ENCODE measurements at places on chromosomes 4 and X. TPM values are rescaled to one million over a fixed set of nuclear protein-coding genes. Genes with fewer than 3 reads are reported as not detected.

DNA sequence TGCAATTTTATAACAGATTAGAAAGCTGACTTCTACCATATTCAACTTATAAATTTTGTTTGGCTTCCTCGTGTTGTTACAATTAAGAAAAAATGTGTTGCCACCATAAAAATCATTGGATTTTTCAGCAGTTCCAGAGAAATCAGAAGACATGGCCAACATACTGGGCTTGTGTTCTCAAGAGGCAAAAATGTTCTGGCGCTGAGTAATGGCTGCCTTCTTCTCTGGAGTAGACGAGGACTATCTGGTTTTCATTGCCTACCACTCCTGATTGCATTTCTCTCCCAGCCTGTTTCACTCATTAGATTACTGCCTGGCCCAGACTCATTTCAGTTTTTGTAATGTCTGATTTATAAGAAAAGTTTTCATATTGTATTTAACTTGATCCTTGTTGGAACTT lies 122.3 kb downstream of the ARHGAP10 start:
- DNase-seq = no peak

DNA sequence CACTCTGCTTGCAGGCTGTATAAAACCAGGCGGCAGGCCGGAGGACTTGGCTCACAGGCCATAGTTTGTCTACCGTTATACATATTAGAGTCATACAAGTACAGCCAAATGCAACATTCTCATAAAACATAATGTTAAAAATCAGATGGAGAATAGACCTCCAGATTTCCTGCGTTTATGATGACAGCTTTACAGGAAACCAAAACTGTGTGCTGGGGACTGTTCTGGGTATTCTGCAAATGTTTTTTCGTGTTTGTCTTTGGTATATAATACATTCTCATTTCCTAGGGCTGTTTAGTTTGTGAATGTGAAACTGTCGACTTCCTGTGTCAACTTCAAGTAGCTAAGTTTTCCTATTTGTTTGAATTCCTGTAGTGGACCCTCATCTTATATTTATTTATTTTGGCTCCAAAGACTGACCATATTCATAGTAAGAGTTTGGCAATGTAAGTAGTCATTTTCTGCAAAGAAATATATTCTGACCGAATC lies 79.5 kb upstream of the FAM9C start:
- peak; percentile 7 for DNase-seq

DNA sequence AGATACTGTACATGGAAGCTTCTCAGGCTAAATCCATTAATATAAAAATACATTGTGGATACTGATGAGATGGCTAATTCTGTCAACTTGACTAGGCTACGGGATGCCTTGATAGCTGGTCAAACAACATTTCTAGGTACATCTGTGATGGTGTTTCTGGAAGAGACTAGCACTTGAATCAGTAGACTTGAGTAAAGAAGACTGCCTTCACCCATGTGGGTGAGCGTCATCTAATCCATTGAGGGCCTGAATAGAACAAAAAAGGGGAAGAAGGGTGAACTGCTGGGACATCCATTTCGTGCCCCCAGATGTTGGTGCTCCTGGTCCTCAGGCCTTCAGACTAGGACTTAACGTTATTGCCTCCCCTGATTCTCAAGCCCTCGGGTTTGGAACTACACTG lies 3.7 kb upstream of the SRP72 start:
- no peak for DNase-seq

DNA sequence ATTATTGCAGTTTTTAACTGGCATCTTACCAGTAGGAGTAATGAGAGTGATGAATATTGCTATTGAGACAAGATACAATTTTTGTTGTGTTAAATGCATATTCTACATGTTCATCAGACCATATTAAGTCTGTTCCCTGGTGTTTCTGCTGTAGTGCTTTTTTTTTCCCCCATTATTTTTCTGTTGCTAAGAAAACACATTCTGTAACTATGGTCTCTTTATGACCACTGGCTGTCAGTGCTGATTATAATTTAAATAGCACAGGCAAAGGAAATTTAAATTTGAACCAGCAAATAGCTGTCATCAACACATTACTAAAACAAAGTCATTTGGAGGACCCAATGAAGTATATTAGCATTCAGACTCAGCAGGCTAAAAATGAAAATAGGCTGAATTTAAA lies 98.3 kb upstream of the ANKRD50 start:
- DNase-seq = no peak

GRCh38 chrX:56729152-56729850 lies at the start of gene NBDY:
NBDY (plus strand) TSS chrX:56729243; CDS start chrX:56729354, 111 bp downstream.
- DNase-seq = no peak

DNA sequence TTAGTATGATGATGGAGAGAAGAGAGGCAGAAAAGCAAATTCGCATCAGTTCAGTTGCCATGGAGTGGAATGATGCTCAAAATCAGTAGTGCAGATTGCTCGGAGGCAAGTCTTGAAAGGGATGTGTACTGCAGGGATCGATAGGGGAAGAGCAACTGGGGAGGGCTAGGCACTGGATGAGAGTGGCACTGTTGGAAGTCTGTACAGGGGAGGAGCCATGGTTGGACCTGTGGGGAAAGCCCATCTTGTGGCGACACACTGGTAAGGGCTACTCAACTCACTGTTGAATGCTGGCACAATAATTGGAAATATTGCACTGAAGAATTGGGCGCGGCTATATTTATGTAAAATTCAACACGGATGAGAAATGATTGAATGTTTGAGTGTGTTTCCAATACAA lies 1.2 kb downstream of the RAB9B start:
- no peak for DNase-seq

GRCh38 chrX:12741416-12741815 lies 49.8 kb upstream of the PRPS2 start:
- no peak for DNase-seq

DNA sequence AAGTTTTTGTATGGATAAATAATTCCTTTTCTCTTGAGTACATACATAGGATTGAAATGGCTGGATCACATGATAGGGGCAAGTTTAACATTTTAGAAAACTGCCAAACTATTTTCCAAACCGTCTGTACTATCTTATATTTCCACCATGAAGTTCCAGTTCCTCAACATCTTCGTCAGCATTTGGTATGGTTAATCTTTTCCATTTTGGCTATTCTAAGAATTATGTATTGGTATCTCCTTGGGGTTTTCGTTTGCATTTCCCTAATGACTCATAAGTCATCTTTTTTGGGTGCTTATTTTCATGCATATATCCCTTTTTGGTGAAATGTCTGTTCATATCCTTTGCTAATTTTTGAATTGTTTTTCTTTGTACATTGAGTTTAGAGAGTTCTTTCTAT lies 227.7 kb downstream of the DLG3 start:
- no peak for DNase-seq

DNA sequence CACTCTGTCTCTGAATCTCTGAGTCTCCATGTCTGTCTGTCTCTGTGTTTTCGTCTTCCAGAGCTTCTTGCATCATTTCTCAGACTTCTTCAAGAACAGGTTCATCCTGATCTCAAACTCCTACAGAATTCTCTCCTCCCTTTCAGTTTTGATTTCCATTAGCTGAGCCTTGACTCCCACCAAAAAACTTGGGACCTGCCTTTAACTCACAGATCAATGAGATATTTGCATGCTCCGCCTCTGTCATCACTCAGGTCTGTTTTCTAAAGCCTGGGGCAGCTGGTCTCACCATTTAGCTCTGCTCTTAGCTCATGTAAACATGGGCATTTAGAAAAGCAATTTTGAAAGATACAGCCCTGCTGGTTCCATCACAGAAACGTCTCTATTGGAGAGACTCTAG lies 8.6 kb downstream of the DAPP1 start:
- no peak for DNase-seq

- DNase-seq = no peak
These were observed 18.1 kb downstream of the DCHS2 start for GRCh38 chr4:154473497-154473896.

DNA sequence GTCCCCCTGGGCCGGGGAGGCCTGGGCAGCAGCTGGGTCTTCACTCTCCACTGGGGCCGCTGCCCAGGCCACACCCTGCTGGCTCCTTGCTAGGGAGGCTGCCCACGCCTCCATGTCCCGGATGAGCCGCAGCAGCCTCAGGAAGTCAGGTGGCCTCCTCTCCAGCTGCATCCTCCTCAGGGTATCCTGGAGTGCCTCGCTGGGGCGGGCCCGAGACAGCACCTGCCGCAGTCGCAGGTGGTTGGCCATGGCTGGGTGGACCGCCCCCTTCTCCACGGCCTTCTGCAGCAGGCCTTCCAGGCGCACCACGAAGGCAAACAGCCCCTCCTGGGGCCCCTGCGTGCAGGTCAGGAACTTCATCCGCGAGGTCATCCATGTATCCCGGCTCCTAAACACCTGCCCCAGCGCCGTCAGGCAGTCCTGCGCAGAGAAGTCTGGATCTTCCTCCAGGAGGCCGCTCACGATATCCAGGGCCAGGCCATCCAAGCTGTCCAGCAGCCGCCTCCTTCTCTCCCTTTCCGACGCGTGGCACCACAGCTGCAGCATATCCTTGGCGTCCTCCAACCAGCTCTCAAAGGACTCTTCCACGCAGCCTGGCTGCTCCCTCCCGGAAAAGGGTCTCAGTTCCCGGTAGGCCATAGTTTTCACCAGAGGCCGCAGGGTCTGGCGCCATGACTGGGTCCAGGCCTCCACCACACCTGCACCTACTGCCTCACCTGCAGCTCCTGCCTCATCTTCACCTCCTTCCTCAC lies 2.1 kb downstream of the PNMA6F start:
- DNase-seq = no peak

DNA sequence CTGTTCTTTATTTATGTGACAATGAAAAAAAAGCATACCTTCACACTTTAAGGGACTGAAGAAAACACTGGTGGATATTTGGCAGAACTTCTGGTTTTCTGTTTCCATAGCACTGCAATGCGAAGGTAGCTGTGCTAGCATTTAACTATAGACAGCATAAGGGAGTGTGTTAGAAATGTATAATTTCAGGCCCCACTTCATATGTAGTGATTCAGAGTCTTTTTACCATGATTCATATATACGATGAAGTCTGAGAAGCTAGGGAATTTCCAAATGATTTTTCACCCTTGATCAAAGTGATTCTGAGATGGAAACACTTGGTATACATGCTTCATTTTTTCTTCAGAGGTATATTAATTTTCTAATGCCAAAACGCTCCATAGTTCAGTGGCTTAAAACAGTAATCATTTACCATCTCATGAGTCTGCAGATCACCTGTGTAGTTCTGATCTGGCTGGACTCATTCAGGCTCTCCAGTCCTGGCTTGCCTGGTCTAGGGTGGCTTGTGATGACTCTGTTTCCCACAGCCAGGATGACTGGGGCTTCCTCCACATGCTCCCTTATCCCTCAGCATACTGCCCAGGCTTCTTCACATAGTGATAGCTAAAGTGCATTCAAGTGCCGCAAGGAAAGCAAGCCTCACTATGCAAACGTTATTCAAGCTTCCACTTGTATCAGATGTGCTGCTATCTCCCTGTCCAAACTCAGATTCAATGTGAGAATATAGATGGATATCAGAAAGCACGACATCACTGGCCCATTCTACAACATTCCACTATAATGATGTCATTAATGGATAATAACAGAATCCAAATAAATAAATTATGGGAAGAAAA lies 790.1 kb downstream of the TECRL start:
- DNase-seq = no peak

GRCh38 chr4:5925419-5926200 lies 32.7 kb upstream of the CRMP1 start:
- DNase-seq = no peak

- no peak for DNase-seq
These were observed 215.8 kb upstream of the SFRP2 start for GRCh38 chr4:154004507-154005170.

DNA sequence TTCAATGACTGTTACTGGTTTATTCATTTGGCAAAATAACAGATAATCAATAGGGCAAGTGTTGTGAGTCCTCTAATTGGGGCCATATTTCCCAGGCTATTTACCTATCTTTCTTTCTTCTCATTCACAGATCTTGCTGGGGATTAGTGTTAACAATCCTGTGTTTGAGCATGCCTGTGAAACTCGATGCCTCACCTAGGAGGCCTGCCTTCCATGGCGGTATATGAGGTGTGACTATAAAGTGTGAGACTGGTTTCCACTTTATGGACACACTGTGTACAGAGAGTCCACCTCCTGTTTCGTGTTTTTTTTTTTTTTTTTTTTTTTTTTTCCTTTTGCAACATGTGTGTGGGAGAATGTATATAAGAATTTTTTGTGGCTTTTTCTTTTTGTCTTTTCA lies 199.3 kb downstream of the BMPR1B start:
- no peak for DNase-seq

GRCh38 chr4:158958489-158959270 lies 144.2 kb upstream of the RAPGEF2 start:
- no peak for DNase-seq

DNA sequence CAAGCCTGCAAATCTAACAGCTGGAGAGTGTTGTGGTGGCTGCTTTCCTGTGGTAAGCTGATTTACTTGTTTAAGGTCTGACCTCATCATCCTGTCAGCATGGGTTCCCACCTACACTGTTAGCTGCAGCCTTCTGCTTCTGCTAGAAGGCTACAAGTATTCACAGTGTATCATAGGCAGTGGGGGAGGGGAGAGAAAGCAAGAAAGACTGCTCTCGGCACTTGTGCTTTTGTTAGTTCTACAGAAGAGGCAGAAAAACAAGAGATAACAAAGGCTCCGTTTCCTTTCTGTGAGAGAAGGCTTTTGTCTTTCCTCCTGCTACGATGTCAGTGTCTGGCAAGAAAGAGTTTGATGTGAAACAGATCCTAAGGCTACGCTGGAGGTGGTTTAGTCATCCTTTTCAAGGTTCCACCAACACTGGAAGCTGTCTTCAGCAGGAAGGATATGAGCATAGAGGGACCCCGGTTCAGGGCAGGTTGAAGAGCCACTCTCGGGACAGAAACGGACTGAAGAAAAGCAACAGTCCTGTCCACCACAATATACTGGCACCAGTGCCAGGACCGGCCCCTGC lies at the start of gene KLHL4:
Gene KLHL4, plus strand, starts transcription at position 232 of the 571 bp plus-strand sequence. Its CDS starts 92 bp downstream, at position 324.
- DNase-seq = no peak

DNA sequence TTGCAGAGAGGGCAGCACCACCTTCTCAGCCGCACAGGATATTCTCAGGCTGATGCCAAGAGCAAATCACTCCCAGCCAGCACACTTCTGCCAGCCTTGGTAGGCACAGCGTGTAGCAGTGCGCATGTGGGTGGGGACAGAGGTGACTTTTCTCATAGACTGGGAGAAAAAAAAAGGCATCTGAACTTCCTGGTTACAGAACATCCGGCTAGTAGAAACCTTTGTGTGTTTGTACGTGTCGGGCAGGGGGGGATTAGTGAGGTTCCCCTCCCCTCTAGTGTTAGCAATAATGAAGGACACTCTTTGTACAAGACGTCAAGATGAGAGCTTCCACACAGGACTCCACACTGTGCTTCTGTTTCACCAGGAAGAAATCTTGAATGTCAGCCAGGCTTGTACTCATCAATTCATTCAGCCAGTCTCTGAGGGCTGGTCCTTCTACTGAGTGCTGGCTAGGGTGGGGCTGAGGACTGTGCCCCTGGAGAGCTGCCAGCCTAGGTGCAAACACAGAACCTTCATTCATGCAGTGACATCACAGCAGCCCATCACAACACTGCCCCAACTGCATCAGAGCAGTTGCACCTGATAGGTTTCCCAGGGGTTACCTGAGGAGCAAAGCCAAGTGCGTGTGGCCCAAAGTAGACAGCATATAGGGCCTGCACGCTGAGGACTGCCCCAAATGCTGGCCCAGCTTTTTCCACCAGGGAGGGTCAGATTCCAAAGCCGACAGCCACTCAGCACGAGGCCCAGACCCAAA lies 34.7 kb downstream of the SLC25A5 start:
- DNase-seq = no peak

STATH gene
- total RNA-seq = not detected

GLRB gene
- not detected for total RNA-seq

FAT1 gene
- total RNA-seq = 0.03 TPM

CISD2 gene
- 13.7 TPM for total RNA-seq

PDGFRA gene
- not detected for total RNA-seq

CLDN24 gene
- total RNA-seq = not detected

CSN3 gene
- total RNA-seq = not detected

SHISA3 gene
- total RNA-seq = not detected

TRIML2 gene
- not detected for total RNA-seq

EVC2 gene
- 1.1 TPM for total RNA-seq

ARSJ gene
- not detected for total RNA-seq

Data from CD4-positive, alpha-beta T cell (primary cell).